Activated CD4-positive, alpha-beta T cell treated with anti-CD3 and anti-CD28 coated beads for 36 hours (primary cell): ENCODE measurements at places on chromosomes 1 and 21. TPM values are rescaled to one million over a fixed set of nuclear protein-coding genes. Genes with fewer than 3 reads are reported as not detected.

- H3K4me1 ChIP-seq: no peaks in the 10 kb centered on the region
- H3K4me3 ChIP-seq: no peak overlapping the region
- DNase-seq: no peak
Measured at GRCh38 chr1:33284049-33284448, 27.8 kb downstream of the ZNF362 start.

DNA sequence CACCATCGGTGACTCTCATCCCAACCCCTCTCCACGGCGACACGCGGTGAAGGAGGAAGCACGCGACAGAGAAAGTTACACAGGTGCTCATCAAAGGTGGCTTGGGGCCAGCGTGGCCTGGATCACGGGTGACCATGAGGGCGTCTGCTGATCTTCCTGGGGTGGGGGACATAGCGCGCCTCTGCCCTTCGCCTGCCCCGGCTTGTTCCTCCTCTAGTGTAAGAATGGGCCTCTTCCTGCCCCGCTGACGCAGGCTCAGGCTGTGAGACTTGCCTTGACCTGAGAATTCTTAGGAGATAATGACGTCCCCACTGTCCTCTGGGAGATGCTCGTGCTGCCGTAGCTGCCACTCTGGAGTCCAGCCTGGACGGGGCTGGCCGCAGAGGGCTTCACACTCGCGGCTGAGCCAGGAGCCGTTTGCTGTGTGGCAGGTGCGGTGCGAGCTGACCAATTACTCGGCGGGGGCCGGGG is 39.0 kb upstream of the TMEM52 start:
- DNase-seq: no peak
- peaks cover 3% of the 10 kb centered on the region for H3K36me3 ChIP-seq
- peaks cover 14% of the 10 kb centered on the region for H3K4me1 ChIP-seq
- peaks cover 17% of the 10 kb centered on the region for H3K27me3 ChIP-seq
- peak overlapping the region; percentile 9 for H3K27ac ChIP-seq
- no peak overlapping the region for H3K4me3 ChIP-seq

DNA sequence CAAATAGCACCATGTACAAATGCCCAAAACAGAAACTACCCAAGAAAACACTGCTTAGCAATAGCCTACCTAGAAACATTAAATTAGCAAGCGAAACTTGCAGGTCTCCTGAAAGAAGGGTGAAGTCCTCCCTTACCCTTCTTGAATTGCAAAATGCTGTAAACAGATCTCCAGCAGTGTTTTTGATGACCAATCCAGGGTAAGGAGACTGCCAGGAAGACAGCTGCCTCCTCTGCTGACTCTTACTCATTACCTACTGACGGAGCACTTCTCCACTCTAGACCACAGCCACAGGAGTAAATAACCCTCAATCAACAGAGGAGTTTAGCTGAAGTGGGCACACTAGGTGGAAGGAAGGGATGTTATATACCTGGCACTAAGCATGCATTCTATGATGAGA is 32.2 kb upstream of the GADD45A start:
- H3K4me3 ChIP-seq: no peak overlapping the region
- H3K4me1 ChIP-seq: no peaks in the 10 kb centered on the region
- DNase-seq: peak; percentile 15
- peaks cover 3% of the 10 kb centered on the region for H3K27me3 ChIP-seq

DNA sequence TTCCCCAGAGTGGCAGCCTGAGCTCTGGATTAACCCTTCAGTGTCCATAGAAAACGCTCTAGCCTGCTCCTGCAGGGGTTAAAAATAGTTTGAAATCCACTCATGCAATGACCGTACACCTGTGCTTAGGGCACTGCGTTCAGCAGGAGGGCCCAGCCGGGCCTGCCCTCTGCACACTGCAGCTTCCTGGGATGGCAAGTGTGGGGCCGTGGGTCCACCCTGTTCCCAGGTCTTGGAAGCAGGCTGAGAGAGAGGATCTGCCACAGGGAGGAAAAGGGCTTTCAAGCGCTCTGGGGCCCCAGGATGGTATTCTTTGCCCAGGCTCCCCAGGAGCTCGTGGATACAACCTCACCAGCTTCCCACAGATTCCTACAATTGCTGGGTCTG is 1.5 kb upstream of the S100B start:
- peaks cover 31% of the 10 kb centered on the region for H3K4me1 ChIP-seq
- DNase-seq: no peak
- no peak overlapping the region for H3K27ac ChIP-seq
- H3K36me3 ChIP-seq: no peaks in the 10 kb centered on the region

GRCh38 chr1:233883671-233884070 is 20.8 kb upstream of the SLC35F3 start:
- no peaks in the 10 kb centered on the region for H3K4me1 ChIP-seq
- DNase-seq: no peak
- H3K27ac ChIP-seq: no peak overlapping the region
- H3K27me3 ChIP-seq: peaks cover 10% of the 10 kb centered on the region
- no peaks in the 10 kb centered on the region for H3K36me3 ChIP-seq

- no peak overlapping the region for H3K4me3 ChIP-seq
- H3K27me3 ChIP-seq: no peaks in the 10 kb centered on the region
- H3K36me3 ChIP-seq: no peaks in the 10 kb centered on the region
- H3K4me1 ChIP-seq: no peaks in the 10 kb centered on the region
Measured at GRCh38 chr1:85137660-85138059, 63.2 kb downstream of the SYDE2 start.

DNA sequence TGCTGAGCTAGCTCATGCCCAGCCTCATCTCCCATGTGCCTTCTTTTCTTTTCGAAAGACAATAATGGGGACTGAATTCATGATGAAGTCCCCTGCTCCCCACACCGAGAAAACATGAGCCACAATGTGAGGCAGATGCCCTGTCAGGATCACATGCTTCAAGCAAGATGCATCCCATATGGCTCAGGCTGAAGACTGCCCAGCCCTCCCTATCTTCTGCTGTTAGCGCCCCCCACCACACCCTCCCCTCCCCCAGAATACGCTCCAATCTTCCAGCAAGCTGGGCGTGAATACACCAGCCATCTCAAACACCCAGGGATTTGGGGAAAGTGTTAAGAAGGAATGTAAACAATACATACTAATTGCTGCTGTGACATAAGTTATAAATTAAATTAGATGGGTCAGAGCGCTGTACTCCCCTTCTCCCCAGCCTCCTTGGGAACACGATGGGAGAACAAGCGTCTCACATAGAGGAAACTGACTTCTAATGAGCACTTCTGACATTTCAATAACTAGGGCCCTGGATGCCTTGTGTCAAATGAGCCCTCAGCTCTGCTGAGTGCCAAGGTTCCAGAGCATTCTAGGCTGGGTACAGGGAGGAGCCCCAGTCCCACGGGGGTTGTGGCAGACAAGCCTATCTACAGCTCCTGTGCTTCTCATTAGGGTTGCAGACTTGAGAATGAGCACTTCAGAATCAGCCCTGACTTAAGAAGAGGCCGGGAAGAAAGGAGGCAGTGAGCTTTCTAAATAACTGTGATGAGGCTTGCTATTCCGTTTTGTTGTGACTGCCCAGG is 55.6 kb downstream of the TNR start:
- H3K4me1 ChIP-seq: no peaks in the 10 kb centered on the region
- no peak overlapping the region for H3K4me3 ChIP-seq
- H3K36me3 ChIP-seq: no peaks in the 10 kb centered on the region
- no peak overlapping the region for H3K27ac ChIP-seq
- no peak for DNase-seq

GRCh38 chr1:86447198-86447790 is 21.4 kb upstream of the CLCA1 start:
- no peak overlapping the region for H3K27ac ChIP-seq
- no peaks in the 10 kb centered on the region for H3K4me1 ChIP-seq
- no peaks in the 10 kb centered on the region for H3K27me3 ChIP-seq
- no peak for DNase-seq
- H3K4me3 ChIP-seq: no peak overlapping the region

DNA sequence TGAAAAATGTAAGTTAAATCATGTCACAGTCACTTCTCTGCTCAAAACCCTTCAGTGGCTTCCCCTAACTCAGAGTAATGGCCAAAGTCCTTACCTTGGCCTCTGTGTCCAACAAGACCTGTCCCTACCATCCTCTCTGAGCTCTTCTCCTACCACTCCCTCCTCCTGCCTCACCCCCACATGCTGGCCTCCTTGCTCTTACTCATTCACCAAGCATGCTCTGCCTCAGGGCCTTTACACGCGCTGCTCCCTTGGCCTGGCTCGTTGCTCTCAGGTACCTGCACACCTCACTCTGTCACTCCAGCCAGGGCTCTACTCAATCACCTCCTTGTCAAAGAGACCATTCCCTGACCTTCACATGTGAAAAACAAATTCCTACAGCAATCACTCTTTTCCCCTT is 54.2 kb downstream of the SEC16B start:
- H3K4me1 ChIP-seq: no peaks in the 10 kb centered on the region
- no peak overlapping the region for H3K4me3 ChIP-seq
- H3K36me3 ChIP-seq: no peaks in the 10 kb centered on the region
- DNase-seq: no peak
- H3K27ac ChIP-seq: no peak overlapping the region

DNA sequence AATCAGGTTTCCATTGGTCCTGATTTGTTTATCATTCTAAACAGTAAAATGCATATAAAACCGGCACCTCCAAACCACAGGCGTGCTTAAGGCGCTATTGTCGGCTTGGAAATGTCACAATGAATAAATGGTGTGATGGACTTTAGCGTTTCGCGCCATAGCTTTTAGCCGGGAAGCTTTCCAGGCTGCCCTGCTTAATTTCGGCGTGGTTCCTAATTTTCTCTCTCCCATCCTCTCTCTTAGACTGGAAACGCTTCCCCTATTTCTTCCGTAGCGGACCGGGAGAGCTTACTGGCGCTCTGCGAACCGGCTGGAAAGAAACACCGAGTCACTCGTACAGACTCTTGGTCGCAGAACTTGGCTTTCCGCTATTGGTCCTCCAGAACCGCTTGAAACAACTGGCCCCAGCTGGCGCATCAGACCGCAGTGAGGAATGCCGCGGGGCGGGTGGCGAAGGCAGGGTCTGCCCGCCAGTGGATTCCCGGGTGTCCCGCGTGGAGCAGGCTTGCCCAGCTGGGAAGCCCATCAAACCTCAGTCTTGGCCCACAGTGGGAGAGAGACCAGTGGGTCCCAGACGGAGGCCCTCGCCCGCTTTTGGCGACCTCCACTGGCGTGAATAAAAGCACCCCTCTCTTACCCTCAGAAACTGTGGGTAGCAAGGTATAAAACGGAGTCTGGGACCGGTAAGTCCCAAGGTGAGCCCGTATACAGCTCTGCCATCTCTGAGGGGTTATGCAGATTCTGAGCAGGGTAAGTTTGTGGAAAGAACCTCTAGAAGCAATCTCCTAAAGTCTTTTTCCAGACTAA is 4.0 kb upstream of the LHX8 start:
- H3K4me1 ChIP-seq: peaks cover 8% of the 10 kb centered on the region
- H3K36me3 ChIP-seq: no peaks in the 10 kb centered on the region
- no peak overlapping the region for H3K27ac ChIP-seq
- DNase-seq: no peak

DNA sequence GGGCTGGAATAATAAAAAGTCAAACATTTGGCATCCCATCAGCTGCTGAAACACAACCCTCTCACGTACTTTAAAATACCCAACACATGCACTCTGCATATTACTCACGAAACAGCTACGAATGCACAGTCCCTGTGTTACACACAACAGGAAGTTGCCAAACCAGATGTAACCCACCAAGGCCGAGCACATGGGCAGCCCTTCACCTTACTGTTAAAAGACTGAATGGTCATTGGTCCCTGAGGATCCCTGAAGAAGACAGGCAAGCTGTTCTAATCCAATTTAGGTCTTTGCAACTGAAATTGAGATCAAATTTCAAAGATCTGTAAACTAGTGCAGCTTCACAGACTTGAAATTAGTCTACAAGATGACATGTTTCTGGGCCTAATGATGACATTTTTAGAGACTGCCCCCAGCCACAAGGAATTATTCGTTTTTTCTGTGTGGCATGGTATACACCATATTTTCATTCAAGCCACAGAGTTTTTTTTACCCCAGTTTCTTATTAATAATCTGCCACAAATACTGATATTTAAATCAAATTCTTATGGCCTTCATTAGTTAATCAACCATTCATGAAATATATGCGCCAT is 25.6 kb upstream of the IER5 start:
- peak; percentile 56 for DNase-seq
- H3K27me3 ChIP-seq: no peaks in the 10 kb centered on the region
- H3K36me3 ChIP-seq: peaks cover 22% of the 10 kb centered on the region
- peak overlapping the region; percentile 85 for H3K27ac ChIP-seq

- H3K27me3 ChIP-seq: peaks cover 2% of the 10 kb centered on the region
- H3K4me3 ChIP-seq: no peak overlapping the region
- no peaks in the 10 kb centered on the region for H3K4me1 ChIP-seq
- H3K36me3 ChIP-seq: no peaks in the 10 kb centered on the region
Measured at GRCh38 chr1:101704895-101705294, 291.8 kb downstream of the OLFM3 start.

- peaks cover 31% of the 10 kb centered on the region for H3K27me3 ChIP-seq
- peaks cover 3% of the 10 kb centered on the region for H3K4me1 ChIP-seq
- no peak overlapping the region for H3K27ac ChIP-seq
- H3K36me3 ChIP-seq: no peaks in the 10 kb centered on the region
- peak; percentile 38 for DNase-seq
- H3K4me3 ChIP-seq: no peak overlapping the region
Measured at GRCh38 chr1:910881-911721, 12.6 kb upstream of the SAMD11 start.

- no peak overlapping the region for H3K27ac ChIP-seq
- H3K4me1 ChIP-seq: no peaks in the 10 kb centered on the region
- H3K36me3 ChIP-seq: no peaks in the 10 kb centered on the region
- no peaks in the 10 kb centered on the region for H3K27me3 ChIP-seq
Measured at GRCh38 chr1:98298319-98298718, 363.2 kb upstream of the SNX7 start.

DNA sequence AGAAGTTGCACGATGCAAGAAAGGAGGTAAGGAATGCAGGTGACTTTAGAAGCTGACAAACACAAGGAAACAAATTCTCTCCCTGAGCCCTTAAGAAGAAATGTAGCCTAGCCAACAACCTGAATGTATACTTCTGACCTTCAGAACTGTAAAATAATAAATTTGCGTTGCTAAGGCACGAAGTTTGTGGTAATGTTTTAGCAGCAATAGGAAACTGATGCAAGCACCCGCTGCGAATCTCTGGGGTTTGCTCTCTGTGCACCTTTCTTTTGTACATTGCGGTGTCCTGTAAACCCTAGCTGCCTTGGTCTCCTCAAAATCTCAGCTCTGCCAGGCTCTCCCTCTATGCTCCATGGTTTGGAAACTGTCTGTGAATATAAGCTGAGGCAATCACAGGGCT is 15.1 kb downstream of the CD53 start:
- peak overlapping the region; percentile 19 for H3K4me3 ChIP-seq
- H3K27me3 ChIP-seq: no peaks in the 10 kb centered on the region
- H3K36me3 ChIP-seq: peaks cover 77% of the 10 kb centered on the region
- DNase-seq: no peak
- H3K27ac ChIP-seq: peak overlapping the region; percentile 77

The NKAIN1 gene
- not detected for total RNA-seq

The PDZK1 gene
- not detected for total RNA-seq

The SLC26A9 gene
- not detected for total RNA-seq

The AIRE gene
- total RNA-seq: not detected
